Fibroblast of the aortic adventitia (primary cell): ENCODE measurements at places on chromosomes 1 and 21. TPM values are rescaled to one million over a fixed set of nuclear protein-coding genes. Genes with fewer than 3 reads are reported as not detected.

The LCE1F gene
- not detected in 2 replicates for total RNA-seq

The CTPS1 gene
- total RNA-seq, result 10.7 and 22.9 TPM in 2 replicates

The NR5A2 gene
- total RNA-seq, result 0.25 and 11.5 TPM in 2 replicates

The TGFB2 gene
- 0.82 and 13.5 TPM in 2 replicates for total RNA-seq

The IKBKE gene
- total RNA-seq, result 11.5 and 67.9 TPM in 2 replicates

The NASP gene
- 57.1 and 118 TPM in 2 replicates for total RNA-seq

The ANKRD65 gene
- 1.7 and 2.4 TPM in 2 replicates for total RNA-seq

The LYSMD1 gene
- total RNA-seq, result 7.5 and 12.5 TPM in 2 replicates

The NHLH2 gene
- not detected in 2 replicates for total RNA-seq

The BATF3 gene
- 4.8 TPM in 1 of 2 replicates, not detected in the other for total RNA-seq

The TMCO2 gene
- not detected in 2 replicates for total RNA-seq

The DMBX1 gene
- total RNA-seq, result not detected in 2 replicates
